CD8-positive, alpha-beta memory T cell (primary cell): ENCODE measurements at places on chromosomes 7 and 10.

- DNase-seq: peak; percentile 14
Observed at GRCh38 chr7:137934941-137935883, 66.7 kb downstream of the CREB3L2 start.

GRCh38 chr10:101939008-101939648 lies 95.5 kb upstream of the KCNIP2 start:
- DNase-seq: no peak

DNA sequence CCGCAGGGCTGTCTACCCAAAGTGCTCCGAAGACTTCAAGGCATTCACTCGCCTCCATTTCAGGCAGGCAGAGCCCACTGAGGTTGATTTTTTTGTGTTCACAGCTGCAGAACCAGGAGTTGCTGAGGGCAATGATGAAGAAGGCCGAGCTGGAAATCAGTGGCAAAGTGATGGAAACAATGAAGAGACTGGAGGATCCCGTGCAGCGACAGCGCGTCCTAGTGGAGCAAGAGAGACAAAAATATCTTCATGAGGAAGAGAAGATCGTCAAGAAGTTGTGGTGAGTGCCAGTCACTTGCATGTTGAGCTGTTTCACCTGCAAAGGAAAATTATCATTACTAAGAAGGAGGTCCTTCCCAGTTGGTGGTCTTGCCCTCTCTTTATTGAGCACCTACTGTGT lies 210.5 kb downstream of the ARHGAP21 start:
- DNase-seq: no peak

- DNase-seq: no peak
Observed at GRCh38 chr7:674454-675410, 51.8 kb upstream of the DNAAF5 start.

GRCh38 chr10:114631090-114631665 lies 26.9 kb downstream of the ABLIM1 start:
- DNase-seq: no peak

GRCh38 chr7:156148547-156148946 lies 336.3 kb upstream of the SHH start:
- DNase-seq: no peak

- DNase-seq: no peak
Observed at GRCh38 chr10:132932461-132933307, 9.7 kb downstream of the CFAP46 start.

DNA sequence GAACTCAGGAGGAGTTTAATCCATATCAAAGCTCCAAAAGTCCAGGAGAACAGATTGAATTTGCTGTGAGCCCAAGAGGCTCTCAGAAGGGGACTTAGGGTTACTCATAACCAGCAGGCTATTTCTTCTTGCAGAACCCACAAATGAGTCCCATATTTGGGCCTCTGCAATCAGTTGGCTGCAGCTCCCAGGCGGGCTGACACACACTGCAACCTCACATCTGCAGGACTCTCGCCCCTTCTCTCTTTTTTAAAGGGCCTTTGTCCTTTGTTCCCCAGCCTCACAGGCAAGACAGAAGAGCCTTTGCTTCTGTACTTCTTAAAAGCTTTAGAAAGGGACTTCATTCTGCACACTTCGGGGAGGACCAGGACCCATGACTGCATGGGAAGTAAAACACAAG lies 26.7 kb downstream of the CREB3L2 start:
- no peak for DNase-seq

- no peak for DNase-seq
Observed at GRCh38 chr7:3953133-3953532, 652.1 kb downstream of the SDK1 start.

- no peak for DNase-seq
Observed at GRCh38 chr7:78323118-78323517, 524.5 kb downstream of the PHTF2 start.

DNA sequence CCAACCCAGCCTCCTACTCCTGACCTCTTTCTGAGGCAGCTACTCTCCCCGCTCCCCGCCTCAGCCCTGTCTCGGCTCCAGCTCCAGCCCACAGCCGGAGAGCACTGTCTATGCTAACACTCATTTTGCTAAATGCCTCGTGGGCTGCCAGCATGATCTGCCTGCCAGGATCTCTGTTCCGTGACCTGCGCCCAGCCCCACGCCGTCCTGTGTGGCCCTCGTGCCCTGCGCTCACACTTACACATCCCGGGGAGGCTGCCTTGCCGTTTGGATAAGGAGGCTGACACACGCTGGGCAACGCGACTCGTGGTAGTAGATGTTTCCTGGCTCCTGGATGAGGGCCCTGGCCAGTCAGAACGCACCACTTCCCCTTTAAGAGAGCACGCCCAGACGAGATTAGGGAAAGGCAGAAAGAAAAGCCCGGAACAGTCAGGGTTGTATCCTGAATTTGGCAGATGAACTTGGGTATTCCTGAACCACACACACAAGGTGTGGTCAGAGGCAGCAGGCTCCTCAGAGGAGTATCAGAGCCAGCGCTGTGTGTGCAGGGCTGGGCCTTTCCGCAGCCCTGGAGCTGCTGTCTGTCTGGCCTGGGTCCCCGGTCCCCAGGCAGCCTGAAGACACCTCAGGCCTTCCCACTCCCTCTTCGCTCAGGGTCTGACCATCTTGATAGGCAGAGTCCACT lies 97.7 kb upstream of the EFCAB10 start:
- no peak for DNase-seq

- DNase-seq: no peak
Observed at GRCh38 chr10:24952143-24952706, at the start of gene PRTFDC1. PRTFDC1 (minus strand) TSS chr10:24952606; CDS start chr10:24952575, 31 bp downstream.

GRCh38 chr10:5461914-5462840 lies 37.2 kb downstream of the CALML5 start:
- no peak for DNase-seq

GRCh38 chr7:16205466-16205865 lies 215.9 kb downstream of the CRPPA start:
- no peak for DNase-seq

DNA sequence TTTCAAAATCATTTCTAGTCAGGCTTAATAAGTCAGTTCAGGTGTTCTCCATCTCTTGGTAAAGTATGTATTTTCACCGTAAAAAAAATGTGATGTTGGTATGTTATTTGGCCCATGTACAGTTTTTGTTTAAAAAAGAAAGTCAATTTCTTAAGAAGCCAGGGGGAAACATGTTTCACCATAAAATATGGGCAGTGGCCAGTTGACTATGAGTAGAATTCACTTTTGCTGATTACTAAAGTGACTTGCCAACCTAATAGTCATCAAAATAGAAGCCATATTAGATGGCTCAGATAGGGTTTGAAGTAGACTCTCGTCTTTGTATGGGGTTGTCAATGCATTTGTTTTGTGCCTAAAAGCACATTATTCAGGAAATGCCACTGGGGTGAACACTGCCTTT lies 266.3 kb downstream of the BICC1 start:
- DNase-seq: no peak

GRCh38 chr10:83367036-83367435 lies 772.3 kb upstream of the GHITM start:
- DNase-seq: no peak

GRCh38 chr7:2165239-2165609 lies 67.5 kb downstream of the MAD1L1 start:
- DNase-seq: no peak

- no peak for DNase-seq
Observed at GRCh38 chr7:125504848-125505247, 575.2 kb upstream of the POT1 start.

GRCh38 chr7:72268796-72269195 lies 143.3 kb downstream of the CALN1 start:
- no peak for DNase-seq

DNA sequence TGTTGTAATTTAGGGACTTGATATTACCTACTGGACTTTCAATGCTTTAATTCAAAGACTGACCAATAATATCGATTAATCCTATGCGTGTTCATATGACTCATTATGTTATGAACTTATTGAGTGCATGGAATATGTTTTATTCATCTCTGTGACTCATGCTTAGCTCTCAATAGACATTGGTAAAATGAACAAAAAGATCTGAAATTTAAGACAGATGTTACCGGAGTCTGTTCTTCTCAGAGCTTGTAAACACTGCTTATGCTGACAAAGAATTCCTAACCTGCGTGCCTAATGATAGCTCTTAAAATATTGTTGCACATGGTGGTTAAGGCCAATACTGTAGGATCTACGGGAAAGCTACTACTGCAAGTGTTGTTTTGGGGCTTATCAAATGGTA lies 131.5 kb upstream of the ACBD5 start:
- DNase-seq: no peak

DNA sequence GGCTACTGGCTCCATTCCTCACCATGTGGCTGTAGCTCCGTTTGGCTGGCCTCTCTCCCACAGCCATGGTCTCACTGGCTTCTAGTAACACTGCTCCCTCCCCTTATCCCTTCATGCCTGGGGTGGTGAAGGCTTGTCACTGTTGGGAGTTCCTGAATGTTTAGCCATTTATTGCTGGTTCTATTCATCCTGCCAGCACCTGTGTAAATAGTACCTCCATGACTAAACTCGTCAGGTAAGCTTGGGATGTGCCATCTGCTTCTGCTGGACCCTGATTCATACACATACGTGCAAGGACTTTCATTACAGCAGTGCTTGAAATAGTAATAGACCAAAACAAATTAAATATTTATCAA lies 61.6 kb downstream of the CCDC71L start:
- DNase-seq: no peak

DNA sequence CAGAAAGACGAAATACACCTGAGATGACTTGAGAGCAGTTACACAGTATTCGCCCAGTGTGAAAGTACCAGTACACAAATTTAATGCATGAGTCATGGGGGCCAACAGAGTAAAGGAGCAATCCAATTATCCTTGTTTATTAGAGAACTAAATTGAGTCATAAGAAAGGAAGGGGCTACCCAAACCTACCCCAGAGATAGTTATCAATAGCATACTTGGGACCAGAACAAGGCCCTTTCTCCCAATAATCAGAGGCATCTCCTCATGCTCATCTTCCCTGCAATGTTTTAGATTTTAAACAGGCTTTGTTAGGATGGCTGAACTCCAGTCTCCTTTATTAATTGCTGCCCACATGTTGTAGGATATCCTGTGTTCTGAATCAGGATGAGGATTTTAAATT lies 239.7 kb upstream of the LRGUK start:
- no peak for DNase-seq

DNA sequence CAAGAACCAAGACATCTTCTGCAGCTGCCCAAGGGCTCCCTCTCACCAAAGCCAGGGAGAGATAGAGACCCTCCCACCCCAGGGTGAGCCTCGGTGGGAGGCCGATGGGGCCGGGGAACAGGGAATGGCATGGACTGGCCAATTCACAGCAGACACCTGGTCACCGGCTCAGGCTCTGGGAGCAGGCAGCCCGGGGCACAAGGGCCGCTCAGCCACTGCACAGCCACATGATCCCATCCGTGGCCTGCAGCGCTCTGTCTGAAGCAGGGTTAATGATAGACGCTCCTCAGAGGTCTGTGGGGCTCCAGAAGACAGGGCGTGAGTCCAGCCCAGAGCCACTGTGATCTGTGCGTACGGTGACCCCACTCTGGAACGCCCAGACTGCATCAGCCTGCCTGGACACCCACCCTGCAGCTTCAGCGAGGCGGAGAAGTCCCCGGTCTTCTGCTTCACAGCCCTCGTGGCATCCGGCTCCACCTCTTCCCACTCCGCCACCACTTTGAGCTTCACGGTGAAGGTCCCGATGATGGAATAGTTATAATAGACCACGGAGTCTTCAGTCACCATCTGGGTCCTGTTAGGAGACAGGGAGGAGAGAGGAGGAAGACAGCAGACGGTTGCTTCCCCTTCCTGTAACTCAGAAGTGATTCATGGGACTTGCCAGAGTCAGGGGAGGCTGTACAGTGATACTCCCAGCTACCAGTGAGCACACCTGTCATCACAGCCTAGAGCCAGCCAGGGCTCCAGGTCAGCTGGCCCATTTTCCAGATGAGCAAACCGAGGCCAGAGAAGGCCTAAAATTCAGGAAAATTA lies 14.0 kb downstream of the TMEM130 start:
- DNase-seq: no peak

- no peak for DNase-seq
Observed at GRCh38 chr7:114931656-114932011, 9.7 kb downstream of the MDFIC start.

- DNase-seq: no peak
Observed at GRCh38 chr7:84950836-84951235, 236.0 kb downstream of the SEMA3D start.

DNA sequence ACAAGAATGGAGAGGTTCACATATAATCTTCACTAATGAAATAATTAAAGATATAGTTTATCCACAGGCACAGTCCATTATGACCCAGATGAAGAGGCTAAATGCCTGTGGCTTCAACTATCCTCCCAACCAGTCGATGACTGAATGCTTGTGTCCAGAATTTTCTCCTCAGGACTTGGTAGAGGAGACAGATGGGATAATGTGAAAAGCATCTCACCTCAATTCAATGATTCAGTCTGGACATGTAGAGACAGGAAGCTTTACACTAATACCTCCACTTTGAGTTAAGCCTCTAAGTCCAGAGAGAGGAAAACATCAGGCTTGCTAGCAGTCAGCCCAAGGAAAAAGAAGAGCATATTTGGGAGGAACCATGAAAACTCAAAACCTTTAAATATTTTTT lies 59.1 kb upstream of the COL1A2 start:
- no peak for DNase-seq

DNA sequence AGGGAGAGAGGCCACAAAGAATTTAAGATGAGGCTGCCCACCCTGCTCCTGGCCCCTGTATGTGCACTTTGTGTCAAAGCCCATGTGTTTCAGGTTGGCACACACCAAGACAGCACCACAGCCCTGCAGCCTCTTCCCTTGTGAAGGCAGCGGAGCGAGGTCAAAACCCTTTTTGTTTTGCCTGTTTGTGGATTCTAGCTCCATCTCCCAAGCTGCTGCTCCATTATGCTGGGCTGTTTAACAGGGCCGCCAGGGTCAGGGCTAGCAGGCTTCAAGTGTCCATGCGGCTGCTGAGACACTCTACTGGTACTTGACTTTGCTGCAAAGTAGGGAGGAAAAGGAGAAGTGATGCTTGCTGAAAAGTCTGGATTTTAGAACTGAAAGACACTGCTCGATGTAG lies 142.3 kb upstream of the EFCAB10 start:
- DNase-seq: no peak

DNA sequence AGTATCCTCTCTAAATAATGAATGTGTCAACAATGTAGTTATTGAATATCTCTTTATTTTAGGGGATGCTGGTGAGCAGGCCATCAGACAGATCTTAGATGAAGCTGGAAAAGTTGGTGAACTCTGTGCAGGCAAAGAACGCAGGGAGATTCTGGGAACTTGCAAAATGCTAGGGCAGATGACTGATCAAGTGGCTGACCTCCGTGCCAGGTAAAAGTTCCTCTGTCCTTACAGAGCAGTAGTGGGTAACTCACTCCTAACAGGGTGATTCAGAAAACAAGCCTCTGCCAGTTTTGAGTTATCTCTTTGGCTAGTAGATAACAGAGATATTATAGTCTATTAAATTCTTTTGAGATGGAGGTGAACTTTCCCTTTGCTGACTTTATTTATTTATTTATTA lies 67.3 kb downstream of the AP3M1 start:
- DNase-seq: no peak

DNA sequence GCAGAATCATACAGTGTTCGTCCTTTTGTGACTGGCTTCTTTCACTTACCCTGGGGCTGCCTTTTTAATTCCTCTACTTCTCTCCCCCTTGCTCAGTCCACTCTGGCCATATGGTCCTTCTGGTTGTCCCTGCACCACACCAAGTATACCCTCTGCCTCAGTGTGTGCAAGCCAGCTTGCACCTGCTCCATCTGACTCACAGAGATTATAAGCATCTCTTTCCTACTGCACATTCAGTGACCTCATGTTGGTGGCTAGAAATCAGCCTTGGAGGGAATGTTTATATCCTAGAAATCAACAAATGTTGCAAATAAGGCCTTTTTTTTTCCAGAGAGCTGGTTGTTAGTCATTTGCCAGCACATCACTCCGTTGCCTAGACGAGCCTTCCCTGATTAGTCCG lies 67.5 kb upstream of the C10orf90 start:
- no peak for DNase-seq
